ENCODE measurements at places on chromosomes 13 and 19.
A peak's percentile ranks its signal among the peaks of the same experiment; 100 is the strongest.

DNA sequence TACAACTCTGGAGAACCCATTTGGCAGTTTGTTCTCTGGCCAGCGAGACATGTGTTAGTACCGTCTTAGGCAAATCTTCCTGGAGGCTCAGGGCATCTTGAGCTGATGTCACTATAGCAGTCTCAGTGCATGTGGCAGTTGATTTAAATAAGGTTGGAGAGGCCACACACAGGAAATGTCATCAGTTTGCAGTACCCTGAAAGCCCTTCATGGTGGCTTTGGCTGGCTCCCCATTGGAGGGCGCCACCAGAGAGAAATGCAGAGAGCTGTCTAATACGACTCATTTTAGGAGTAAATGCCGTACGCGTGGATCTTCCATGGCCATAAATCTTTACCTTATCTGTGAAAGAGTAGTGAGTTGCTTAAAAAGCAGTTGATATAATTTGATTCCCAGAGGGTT is 163.1 kb downstream of the STK24 start:
- no peak for DNase-seq

GRCh38 chr19:41303954-41304353 is 6.0 kb upstream of the CCDC97 start:
- no peak for DNase-seq

DNA sequence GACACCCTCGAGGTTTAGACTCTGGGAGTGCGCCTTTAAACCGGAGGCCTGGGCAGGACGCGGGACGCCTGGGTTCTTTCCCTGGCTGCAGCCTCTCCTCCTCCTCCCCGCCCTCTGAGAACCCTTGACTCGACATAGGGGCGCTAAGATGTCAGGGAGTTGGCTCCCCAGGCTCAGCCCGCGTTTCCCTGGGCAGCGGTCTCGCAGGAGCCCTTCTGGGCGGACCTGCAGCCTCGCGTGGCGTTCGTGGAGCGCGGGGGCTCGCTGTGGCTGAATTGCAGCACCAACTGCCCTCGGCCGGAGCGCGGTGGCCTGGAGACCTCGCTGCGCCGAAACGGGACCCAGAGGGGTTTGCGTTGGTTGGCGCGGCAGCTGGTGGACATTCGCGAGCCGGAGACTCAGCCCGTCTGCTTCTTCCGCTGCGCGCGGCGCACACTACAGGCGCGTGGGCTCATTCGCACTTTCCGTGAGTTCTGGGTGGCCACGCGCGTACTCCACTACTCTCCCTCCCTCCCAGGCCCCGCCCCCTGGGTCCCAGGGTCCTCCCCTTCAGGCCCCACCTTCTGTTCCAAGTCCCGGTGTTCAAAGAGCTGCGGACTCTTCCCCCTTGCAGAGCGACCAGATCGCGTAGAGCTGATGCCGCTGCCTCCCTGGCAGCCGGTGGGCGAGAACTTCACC is 1.3 kb downstream of the ICAM5 start:
- peak; percentile 54 for DNase-seq

DNA sequence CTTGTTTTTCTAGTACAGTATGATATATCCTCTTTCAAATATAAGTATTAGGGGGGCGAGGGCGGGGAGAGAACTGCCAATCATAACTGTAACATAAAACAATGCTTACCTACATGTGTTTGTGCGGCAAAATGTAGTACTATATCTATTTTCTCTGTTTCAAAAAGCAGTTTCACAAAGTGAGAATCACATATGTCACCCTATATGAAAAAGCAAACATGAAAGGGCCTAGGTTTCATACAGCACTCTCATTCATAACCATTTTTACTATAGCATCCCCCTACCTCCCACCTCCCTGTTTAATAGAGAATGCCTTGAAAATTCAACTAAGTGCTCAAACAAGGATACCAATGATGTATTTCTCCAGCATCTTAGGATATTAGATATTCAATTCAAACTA is 5.2 kb downstream of the TGDS start:
- no peak for DNase-seq

- DNase-seq: no peak
Measured at GRCh38 chr19:14843578-14843977, 5.1 kb downstream of the OR7A10 start.

DNA sequence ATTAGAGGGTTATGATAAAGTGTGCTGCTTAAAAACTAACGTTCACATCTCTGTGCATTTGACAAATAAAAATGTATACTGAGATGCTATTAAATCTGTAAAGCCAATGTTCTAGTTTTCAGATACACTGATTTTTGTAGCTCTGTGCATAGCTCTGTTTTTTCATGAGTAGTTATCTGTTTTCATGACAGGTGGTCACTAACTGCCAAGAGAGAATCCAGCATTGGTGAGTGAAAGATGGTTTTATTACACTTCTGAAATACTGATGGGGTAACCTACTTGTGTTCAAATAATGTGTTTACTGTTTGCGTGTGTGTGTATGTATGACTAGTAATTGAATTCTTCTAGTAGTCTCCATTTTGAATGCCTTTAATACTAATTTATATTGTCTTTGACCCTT is 29.0 kb downstream of the URI1 start:
- no peak for DNase-seq

DNA sequence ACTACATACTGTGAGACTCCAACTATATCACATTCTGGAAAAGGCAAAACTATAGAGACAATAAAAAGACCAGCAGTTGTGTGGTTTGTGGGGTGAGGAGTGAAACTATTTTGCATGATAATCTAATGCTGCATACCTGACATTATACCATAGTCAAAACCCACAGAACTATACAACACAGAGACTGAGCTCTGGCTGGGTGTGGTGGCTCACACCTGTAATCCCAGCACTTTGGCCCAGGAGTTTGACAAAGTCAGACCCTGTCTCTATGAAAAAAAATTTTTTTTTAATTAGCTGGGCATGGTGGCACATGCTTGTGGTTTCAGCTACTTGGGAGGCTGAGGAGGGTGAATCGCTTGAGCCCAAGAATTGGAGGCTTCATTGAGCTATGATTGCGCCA is 11.9 kb downstream of the ZNF541 start:
- no peak for DNase-seq

GRCh38 chr13:97284558-97284957 is 62.4 kb downstream of the MBNL2 start:
- DNase-seq: peak; percentile 50

- peak; percentile 72 for DNase-seq
Measured at GRCh38 chr13:93882086-93882651, 597.3 kb downstream of the DCT start.

DNA sequence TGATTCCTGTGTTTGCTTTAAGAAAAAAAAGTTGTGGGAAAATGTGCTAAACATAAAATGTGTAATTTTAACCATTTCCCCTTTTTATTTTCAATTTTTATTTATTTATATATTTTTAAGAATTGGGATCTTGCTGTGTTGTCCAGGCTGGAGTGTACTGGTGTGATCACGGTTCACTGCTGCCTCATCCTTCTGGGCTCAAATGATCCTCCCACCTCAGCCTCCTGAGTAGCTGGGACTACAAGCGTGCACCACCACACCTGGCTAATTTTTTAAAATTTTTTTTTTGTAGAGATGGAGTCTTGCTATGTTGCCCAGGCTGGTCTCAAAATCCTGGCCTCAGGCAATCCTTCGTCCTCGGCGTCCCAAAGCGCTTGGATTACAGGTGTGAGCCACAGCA is 19.0 kb downstream of the CACNG6 start:
- DNase-seq: no peak

GRCh38 chr19:19345232-19345631 is 24.6 kb downstream of the MAU2 start:
- DNase-seq: no peak

Data from IMR-90 (cell line).